RWPE1 (cell line): ENCODE measurements at places on chromosomes 12 and 14.
A peak's percentile ranks its signal among the peaks of the same experiment; 100 is the strongest.

DNA sequence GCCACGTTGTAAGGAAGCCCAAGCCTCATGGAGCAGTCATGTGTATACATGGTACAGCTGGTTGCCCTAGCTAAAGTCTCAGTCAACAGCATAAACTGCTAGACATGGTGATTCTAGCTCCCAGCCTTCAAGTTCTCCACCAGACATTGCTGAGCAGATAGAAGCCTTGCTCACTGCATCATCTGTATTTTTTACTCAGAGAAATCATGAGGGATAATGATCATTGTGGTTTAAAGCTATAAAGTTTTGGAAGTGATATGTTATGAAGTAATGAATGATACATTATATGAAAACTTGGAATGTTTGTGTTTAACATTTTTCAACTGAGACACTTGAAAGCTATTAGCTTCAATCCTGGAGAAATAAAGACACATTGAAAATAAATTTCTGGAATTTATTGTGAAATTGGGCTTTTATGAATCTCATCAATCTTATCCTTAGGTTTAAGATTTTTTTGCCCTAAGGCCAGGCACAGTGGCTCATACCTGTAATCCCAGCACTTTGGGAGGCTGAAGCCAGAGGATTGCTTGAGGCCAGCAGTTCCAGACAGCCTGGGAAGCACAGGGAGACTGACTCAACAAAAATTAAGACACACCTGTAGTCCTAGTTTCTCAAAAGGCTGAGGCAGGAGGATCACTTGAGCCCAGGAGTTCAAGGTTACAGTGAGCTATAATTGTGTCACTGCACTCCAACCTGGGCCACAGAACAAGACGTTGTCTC is 5.6 kb upstream of the NFATC4 start:
- no peak for DNase-seq

GRCh38 chr14:89241934-89242651 is 174.9 kb downstream of the FOXN3 start:
- no peak for DNase-seq

- no peak for DNase-seq
These were observed 21.9 kb downstream of the MYRFL start for GRCh38 chr12:69846976-69847375.

DNA sequence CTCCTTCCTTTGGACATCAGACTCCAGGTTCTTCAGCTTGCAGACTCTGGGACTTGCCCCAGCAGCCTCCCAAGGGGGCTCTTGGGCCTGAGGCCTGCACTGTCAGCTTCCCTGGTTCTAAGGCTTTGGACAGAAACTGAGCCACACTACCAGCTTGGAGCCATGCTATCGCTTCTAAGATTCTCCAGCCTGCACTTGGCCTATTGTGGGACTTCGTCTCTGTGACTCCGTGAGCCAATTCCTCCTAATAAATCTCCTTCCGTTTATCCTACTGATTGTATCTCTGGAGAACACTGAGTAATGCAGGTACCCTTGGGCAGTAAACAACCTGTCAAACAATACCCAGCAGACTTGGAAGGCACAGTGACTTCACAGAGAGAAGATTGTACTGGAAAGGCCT is 24.9 kb upstream of the RHOJ start:
- DNase-seq: no peak

DNA sequence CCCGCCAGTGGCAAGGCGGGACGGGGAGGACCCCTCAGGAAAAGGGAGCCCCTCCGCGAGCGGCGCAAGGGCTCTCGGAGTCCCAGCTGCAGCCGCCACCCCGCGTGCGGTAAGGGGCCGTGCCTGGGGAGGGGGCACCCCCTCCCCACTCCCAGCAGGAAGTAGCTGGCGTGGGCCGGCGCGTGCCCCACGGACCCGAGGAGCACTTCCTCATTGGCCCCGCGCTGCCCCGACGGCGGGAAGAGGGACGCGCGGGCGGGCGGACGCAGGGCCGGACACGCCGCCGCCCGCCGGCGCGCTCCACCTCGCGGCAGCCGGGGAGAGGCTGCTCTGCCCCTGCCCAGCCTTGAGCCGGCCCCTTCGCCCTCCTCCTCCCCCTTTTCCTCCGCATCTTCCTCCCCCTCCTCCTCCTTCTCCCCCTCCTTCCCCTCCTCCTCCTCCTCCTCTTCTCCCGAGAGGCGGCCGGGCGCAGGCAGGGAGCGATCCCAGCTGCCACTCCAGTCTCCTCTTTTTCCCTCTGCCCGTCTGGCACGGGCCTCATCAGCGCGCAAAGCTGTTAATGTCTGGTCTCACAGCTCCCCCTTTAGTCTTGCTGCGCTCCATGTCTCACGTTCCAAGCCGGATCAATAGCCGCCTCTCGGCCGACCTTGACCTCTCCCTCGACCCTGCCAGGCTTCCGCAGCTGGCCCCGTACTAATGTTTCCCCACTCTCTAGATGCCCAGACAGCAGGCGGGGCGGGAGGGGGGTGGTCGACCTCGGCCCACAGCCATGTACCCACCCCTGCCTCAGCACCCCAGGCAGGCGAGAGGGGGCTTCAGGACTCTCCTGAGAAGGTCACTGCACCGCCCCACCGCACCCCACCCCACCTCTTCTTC is 2.6 kb upstream of the BCL11B start:
- peak; percentile 79 for DNase-seq

GRCh38 chr12:108642269-108642870 is 8.7 kb upstream of the SELPLG start:
- no peak for DNase-seq

- no peak for DNase-seq
These were observed 101.8 kb upstream of the EIF5 start for GRCh38 chr14:103232031-103232808.

DNA sequence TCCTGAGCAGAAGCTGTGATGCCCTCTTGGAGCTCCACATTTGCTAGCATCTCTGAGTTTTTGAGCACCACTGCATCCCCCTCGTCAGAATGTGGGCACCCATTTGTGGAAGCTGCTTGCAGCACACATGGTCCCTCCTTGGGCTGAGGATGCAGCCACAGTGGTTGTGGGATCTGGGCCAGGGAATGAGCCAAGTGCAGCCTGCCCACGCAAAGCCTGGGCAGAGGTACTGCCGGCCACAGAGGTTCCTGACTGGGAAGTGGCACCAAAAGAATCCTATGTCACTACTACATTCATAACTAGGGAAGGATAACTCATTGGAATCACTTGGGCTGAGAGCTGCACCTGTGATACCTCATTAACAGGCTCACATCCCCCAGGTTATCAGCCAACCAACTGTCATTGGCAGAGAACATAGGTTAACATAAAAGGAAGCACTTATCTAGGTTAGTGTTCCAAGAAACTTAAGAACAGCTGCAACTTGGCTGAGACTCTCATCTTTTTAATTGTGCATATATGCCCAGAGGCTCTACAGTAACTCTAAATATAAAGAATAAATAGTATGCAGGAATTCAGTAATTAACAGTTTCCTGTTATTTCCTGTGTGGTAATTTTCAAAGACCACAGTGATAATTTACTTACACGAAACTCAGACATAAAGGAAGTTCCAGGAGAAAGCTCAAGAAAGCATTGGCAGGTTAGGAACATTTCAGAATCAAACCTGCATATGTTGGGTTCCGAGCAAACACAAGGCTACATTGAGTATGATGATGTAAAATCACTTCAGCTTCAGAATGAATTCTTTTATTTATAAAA is 145.3 kb downstream of the BCAT1 start:
- no peak for DNase-seq

GRCh38 chr14:41297576-41298327 is 308.9 kb upstream of the LRFN5 start:
- DNase-seq: no peak

- no peak for DNase-seq
These were observed 10.4 kb downstream of the AKAP5 start for GRCh38 chr14:64475585-64476273.

DNA sequence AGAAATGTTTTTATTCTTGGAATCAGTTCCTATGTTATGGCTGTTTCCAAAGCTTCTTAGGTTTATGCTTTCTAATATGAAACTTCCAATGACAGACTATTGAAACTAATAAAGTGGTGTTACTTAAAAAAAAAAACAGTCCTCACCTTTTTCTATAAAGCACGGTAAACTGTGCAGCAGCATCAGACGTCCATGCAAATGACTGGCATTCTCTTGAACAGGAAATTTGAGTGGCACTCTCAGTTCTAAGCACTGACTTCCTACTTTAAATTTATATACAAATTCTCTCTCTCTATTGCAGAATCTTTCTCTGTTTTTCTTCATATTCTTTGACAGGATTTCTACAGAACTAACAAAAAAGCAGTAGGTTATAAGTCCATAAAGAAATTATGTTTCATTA is 2.8 kb upstream of the RAD51AP1 start:
- DNase-seq: no peak

DNA sequence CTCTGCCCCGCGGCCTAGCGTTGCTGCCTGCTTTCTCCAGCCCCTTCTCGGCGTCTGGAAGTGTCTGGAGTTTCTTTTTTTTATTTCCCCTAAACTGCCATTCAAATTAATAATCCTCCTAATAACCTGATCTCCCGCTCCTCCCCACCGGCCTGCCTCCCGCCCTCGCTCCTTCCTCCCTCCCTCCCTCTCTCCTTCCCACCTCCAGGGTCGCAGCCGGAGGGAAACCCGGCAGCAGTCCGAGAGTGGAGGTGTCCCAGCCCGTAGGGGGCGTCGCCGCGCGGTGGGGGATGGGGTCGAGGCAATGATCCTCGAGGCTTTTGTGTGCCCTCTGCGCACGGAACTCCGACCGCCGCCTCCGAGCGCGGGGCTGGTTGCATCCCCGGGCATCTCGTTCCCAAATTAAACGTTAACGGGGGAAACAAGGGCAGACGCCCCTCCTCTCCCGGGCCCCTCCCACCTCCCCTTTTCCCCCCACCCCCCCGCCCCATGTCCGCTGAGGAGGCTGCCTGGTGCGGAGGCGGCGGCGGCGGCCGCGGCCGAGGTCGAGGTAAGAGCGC is 1.0 kb upstream of the SOCS2 start:
- DNase-seq: peak; percentile 64

DNA sequence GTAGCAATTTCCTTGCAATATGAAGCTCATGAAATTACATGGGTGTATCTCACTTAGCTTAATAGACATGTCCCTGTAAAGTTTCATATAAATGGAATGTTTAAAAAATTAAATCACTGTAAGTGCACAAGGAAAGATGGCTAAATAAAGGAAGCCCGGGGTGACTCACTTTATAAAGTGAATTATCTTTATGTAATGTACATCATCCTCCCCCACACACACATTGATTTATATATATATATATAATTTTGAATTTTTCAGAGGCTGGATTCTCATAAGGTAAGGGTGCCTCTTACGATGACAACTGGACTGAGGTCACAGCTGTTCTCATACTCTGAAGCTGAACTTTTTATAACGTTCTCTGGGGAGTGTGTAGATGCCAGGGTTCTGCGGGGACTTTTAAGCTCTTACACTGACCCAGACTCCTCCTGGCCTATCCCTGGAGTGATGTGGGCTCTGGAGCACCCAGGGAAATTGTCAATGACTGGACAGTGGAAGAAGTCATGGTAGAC is 108.7 kb upstream of the HIF1A start:
- peak; percentile 32 for DNase-seq

GRCh38 chr14:37253905-37254304 is 56.2 kb downstream of the MIPOL1 start:
- DNase-seq: peak; percentile 22

- peak; percentile 64 for DNase-seq
These were observed 1.0 kb downstream of the ELK3 start for GRCh38 chr12:96194971-96195844.

DNA sequence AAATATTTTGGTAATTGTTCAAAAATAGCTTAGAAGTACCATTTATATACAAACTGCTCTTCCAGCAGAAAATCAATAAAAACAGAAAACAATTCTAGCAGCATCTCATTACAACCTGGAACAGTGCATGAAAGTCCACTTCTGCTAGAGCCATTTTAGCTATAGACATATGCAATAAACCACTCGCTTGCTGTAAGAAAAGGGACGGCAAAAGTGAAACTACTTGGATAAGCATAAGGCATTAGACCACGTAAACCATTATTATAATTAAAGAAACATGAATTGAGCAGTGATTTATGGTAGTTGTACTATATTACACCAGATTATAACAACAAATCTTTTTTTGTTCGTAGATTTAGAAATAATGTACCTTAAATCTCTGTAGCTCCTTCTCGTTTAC is 48.7 kb downstream of the LRIG3 start:
- DNase-seq: no peak

DNA sequence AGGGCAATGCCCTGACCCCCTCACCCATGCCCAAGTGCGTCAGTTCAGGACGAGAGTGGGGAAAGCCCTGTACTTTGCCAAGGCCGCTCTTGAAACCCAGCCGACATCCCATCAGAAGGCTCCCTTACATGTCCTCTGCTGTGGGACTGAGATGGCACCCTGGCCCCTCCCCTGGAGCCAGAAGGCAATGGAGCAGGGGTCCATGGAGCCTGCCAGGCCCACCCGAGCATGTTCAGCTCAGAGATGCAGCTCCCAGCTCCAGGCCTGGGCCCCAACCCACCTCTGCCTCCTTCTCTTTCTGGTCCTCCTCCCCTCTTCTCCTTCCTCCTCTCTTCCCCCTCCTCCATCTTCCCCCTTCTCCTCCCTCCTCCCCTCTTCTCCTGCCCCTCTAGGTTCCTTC is 95.5 kb downstream of the PAPOLA start:
- no peak for DNase-seq

- DNase-seq: no peak
These were observed 443.6 kb upstream of the SOX5 start for GRCh38 chr12:24393071-24393470.

DNA sequence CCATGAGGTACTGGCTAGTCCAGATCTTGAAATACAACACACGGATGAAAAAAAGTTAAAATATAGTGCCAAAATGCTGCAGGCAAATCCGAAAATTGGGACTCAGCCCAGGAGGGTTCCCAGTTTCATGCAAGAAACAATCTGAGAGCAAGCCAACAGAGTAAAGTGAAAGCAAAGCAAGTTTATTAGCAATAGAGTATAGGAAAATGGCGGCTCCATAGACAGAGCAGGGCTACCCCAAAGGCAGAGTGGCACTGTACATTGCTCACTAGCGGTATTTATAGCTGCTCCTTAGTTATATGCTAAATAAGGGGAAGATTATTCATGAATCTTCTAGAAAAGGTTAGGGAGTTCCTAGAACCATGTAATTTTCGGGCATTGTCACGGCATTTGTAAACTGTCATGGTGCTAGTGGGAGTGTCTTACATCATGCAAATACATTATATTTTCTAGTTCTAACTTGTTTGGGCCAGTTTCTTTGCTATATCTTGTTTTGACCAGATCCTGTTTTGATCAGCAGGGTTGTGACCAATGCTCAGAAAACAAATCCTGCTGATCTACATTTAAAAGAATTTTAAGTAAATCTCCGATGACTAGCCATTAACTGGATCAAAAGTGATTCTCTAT is 29.1 kb downstream of the RECQL start:
- DNase-seq: no peak
